Substantia nigra (tissue), 51 donors: ENCODE measurements at places on chromosomes 11 and 22.

DNA sequence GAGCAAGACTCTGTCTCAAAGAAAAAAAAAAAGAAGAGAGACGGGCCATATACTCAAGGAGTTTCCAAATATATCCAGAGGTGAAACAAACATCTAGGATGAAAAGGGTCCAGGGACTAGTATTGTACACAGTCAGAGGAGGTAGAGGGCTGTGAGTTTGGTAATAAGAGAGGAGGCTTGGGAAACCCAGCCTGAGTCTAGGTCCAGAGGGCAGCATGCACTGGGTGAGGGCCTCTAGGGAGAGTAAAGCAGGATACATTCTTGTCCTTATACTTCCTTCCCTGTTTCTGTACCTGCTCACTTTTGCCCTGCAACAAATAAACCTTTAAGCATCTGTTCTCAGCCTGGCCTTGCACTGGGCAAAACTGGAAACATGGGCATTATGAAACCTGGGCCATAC is 31.5 kb downstream of the STIM1 start:
- DNase-seq: no peak

DNA sequence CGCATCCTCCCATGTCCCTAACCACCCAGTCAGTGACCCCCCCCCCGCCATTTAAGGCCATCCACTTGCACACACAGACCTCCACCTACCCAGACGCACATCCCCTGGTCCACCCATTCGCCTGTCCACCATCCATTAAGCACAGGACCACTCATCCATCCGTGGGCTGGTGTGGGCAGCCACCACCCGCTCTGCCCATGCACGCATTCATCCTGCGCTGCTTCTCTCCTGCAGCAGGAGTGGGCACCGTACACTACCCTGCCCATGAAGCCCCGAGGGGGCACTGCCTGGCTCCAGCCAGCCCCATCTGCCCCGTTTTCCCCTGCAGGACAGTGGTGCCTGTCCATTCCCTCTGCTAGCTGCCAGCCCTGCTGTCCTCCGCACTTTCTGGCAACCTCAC is 3.9 kb upstream of the SLC16A8 start:
- DNase-seq: no peak

DNA sequence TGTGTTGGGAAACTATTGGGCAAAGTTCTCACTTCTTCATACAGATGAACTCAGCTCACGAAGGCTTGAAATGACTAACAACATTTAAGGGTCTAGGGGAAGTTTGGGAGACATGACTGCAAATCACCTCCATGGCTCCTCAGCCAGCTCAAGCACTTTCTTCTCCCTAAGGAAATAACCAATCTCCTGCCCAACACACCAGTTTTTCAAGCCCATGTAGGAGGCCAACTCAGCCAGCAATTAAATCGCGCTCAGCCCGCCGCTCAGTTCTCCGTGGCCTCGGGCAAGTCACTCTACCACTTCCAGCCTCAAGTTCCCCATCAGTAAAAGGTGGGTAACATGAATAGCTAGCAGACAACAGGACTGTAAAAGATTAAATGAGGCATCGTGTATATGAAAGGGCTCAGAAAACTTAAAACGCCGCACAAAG is 796 bp downstream of the POLDIP3 start:
- DNase-seq: peak; percentile 52

GRCh38 chr22:28031383-28031922 is 112.4 kb upstream of the PITPNB start:
- DNase-seq: no peak

- no peak for DNase-seq
Measured at GRCh38 chr11:13119361-13119760, 110.2 kb downstream of the RASSF10 start.

- DNase-seq: no peak
Measured at GRCh38 chr22:20173772-20174171, 22.9 kb upstream of the CCDC188 start.

DNA sequence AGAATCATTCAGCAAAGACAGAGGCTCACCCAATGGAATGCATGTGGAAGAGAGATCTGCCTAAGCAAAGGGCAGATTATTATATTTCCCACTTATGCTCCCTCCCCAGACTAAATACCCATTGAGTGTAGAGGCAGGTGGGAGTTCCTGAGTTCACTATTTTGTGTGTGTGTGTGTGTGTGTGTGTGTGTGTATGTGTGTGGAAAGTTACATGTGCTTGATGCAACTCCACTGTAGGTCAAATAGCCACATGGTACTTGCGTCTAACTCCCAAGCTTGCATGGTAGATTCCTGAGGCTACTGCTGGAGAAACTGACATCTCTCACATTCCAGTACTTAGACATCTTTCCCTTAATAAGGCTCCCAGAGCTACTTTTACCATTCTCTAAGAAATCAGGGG is 3.4 kb upstream of the COPB1 start:
- no peak for DNase-seq

GRCh38 chr11:76786441-76787014 is 3.4 kb downstream of the TSKU start:
- no peak for DNase-seq

GRCh38 chr11:81444297-81444696 is 1289.4 kb downstream of the FAM181B start:
- DNase-seq: no peak

DNA sequence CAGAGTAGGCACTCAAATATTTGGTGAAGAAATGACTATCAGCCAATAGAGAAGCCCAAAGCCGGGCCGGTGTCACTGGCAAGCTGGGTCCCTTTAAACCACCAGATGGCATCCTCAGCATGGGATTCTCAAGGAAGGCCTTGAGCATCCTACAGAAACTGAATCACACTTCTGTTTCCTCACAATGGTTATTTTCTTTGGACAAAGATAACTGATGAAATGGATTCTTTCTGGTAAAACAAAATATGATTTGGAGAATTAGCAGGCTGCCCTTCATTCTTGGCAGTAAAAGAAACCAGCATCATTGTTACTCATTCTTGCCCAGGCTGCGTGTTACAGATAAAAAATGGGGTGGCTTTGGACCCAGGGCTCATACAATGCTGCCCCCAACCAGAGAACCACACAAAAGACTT is 30.3 kb upstream of the ASPHD2 start:
- peak; percentile 17 for DNase-seq

DNA sequence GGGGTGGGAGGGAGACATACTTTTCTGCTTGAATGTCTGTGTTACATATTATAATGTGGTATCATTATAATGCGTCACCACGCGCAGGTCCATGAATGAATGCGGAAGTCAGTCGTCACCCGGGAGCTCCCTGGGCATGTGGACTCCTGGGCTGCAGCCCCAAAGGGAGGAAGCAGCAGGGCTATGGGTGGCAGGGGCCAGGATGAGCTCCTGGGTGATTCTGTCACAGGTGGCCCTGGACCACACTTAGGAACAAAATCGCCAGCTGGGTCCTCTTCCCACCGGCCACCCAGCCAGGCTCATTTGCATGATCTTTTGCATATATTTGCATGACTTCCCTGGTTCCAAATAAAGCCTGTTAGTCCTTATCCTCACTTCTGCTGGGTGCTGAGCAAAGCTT is 51.2 kb downstream of the KCNJ4 start:
- no peak for DNase-seq

- no peak for DNase-seq
Measured at GRCh38 chr22:30859714-30860095, 108.9 kb downstream of the MORC2 start.
